H7 (cell line): ENCODE measurements at places on chromosomes 5 and 9.

DNA sequence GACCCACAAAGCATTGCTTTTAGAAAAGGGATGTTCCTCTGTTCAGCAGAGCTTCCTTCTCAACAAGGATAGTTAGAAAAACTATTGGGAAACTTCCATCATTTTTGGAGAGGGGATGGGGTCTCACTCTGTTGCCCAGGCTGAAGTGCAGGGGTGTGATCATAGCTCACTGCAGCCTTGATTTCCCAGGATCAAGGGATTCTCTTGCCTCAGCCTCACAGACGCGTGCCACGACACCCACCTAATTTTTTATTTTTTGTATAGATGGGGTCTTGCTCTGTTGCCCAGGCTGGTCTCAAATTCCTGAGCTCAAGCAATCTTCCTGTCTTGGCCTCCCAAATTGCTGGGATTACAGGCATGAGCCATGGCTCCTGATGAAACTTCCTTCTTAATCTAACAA is 34.8 kb downstream of the PHAX start:
- DNase-seq, result no peak

GRCh38 chr5:55546947-55547346 is 12.2 kb upstream of the PLPP1 start:
- DNase-seq, result no peak

DNA sequence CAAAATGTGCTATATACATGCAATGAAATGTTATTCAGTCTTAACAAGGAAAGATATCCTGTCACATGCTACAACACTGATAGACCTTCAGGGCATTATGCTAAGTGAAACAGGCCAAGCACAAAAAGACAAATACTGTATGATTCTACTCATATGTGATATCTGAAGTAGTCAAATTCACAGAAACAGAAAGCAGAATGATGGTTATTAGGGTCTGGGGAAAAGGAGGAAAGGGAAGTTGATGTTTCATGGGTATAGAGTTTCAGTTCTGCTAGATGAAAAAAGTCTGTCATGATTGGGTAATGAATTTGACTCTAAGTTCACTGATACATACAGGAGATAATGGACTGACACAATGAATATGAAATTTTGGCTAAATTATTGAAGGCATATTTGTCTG is 11.2 kb upstream of the RIC1 start:
- DNase-seq, result no peak

GRCh38 chr9:71746758-71747125 is 21.6 kb downstream of the CEMIP2 start:
- DNase-seq, result no peak

DNA sequence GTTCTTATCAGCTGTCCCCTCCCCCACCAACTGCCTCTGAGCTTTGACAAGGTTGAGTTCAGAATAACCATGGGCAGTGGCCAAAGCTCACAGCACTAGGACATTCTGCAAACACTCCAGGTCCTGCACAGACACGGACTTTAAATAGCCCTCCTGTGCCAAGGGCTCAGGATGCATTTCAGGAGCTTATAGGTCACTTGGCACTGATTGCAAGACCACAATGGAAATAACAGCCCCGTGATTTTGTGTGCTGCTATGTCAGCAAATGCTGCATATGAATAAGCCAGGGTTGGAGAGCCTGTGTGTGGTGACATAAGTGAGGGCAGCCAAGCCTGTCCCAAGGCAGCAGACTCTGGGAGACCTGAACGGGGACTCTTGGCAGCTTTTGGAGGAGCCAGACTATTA is 150.7 kb downstream of the DMRT2 start:
- DNase-seq, result no peak

- no peak for DNase-seq
Measured at GRCh38 chr9:106478312-106478711, 384.7 kb upstream of the ZNF462 start.

- DNase-seq, result no peak
Measured at GRCh38 chr5:74153255-74153790, 487.2 kb downstream of the ENC1 start.

DNA sequence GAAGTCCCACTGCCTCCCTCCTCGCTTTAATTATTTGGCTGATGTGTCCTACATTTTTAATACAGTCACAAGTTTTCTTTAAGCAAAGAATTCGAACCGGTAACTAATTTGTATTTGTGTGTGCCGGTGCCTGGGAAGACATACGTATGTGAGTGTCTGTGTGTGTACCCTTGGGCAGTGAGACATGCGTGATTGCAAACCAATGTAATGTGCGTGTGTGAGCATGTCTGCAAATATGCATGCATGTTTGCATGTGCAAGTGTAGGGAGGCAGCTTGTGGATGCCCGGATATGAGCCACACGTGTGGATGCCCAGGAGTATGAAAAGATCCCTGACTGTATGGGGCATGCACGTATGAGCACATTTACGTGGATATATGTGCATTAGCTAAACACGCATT is 44.4 kb upstream of the NEK6 start:
- DNase-seq, result no peak
